ENCODE measurements at places on chromosomes 11 and 22. TPM values are rescaled to one million over a fixed set of nuclear protein-coding genes. Genes with fewer than 3 reads are reported as not detected.
A peak's percentile ranks its signal among the peaks of the same experiment; 100 is the strongest.

- no peak for DNase-seq
- H3K36me3 ChIP-seq, result no peaks in the 10 kb centered on the region
- H3K4me1 ChIP-seq, result peaks cover 9% of the 10 kb centered on the region
- no peak overlapping the region for H3K4me3 ChIP-seq
- H3K27ac ChIP-seq, result peak overlapping the region; percentile 25
- H3K27me3 ChIP-seq, result no peaks in the 10 kb centered on the region
These were observed 8.7 kb downstream of the SBF2 start for GRCh38 chr11:10285148-10285802.

- no peaks in the 10 kb centered on the region for H3K36me3 ChIP-seq
- H3K27me3 ChIP-seq, result no peaks in the 10 kb centered on the region
- no peak overlapping the region for H3K27ac ChIP-seq
- H3K4me3 ChIP-seq, result no peak overlapping the region
- H3K4me1 ChIP-seq, result no peaks in the 10 kb centered on the region
These were observed 2082.1 kb upstream of the RAG2 start for GRCh38 chr11:38680166-38680565.

DNA sequence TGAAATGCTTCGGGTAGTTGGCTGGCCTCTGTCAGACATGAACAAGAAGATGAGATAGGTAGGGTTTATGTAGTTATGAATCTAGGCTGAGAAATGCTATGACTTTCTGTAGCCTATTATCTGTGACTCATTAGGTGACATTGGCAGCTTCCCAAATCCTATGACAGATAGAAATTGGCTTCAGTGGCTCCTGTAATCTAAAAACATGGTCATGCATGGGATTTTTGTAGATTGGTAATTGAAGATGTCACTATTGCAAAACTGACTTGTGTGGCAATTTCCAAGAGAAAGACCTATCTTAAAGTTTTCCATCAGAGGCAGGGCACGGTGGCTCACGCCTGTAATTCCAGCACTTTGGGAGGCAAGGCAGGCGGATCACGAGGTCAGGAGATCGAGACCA lies 29.4 kb upstream of the GRIK4 start:
- H3K4me3 ChIP-seq, result no peak overlapping the region
- no peaks in the 10 kb centered on the region for H3K4me1 ChIP-seq
- no peak for DNase-seq
- no peak overlapping the region for H3K27ac ChIP-seq
- H3K27me3 ChIP-seq, result no peaks in the 10 kb centered on the region

P2RX6 gene
- total RNA-seq, result 14.4 TPM

DNA sequence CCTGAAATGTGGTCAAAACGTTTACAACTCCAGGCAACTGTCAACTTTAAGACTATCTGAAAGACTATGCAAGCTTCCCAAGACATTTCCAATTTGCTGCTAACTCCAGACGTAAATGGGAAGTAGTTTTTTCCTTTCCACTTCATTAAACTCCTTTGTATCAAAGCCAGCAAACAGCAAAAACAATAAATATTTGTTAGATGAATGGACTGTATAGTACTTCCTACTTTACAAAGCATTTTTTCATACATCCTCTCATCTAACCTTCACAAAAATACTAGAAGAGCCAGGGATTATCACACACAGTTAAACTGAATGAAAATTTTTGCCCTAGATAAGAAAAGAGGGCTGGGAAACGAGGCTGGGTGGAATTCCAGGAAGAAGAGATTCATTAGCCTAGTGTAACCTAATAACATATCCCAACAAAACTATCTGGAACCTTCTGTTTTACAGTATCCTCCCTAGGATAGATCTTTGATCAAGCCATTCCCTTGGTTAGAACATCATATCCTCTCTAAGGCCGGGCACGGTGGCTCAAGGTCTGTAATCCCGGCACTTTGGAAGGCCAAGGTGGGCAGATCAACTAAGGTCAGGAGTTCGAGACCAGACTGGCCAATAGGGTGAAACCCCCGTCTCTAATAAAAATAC lies 10.4 kb downstream of the NUP98 start:
- H3K4me1 ChIP-seq, result no peaks in the 10 kb centered on the region
- no peak for DNase-seq
- no peaks in the 10 kb centered on the region for H3K27me3 ChIP-seq
- no peaks in the 10 kb centered on the region for H3K36me3 ChIP-seq
- H3K4me3 ChIP-seq, result no peak overlapping the region

- H3K36me3 ChIP-seq, result no peaks in the 10 kb centered on the region
- no peaks in the 10 kb centered on the region for H3K4me1 ChIP-seq
- H3K27ac ChIP-seq, result no peak overlapping the region
- no peak for DNase-seq
These were observed 90.4 kb upstream of the YWHAH start for GRCh38 chr22:31853736-31854495.

Measured in hepatocyte (in vitro differentiated cells).